ENCODE measurements at places on chromosomes 12 and 14. TPM values are rescaled to one million over a fixed set of nuclear protein-coding genes. Genes with fewer than 3 reads are reported as not detected.

Gene P2RX4
- 14.6 TPM for total RNA-seq

Gene TRAF3
- total RNA-seq: 12.4 TPM

- no peak for DNase-seq
Observed at GRCh38 chr12:84804691-84805473, 107.7 kb downstream of the SLC6A15 start.

GRCh38 chr12:96257550-96258103, 63.5 kb downstream of the ELK3 start:
- DNase-seq: no peak

Gene CLEC2A
- not detected for total RNA-seq

Gene CABP1
- total RNA-seq: 4.9 TPM

- DNase-seq: no peak
Observed at GRCh38 chr12:95506707-95507523, 33.0 kb downstream of the METAP2 start.

- no peak for DNase-seq
Observed at GRCh38 chr12:62260733-62261683, 804 bp downstream of the USP15 start.
